Lower leg skin (tissue), 4 donors: ENCODE measurements at places on chromosomes 12 and 14. TPM values are rescaled to one million over a fixed set of nuclear protein-coding genes. Genes with fewer than 3 reads are reported as not detected.

Gene SLC10A1
- not detected for total RNA-seq

DNA sequence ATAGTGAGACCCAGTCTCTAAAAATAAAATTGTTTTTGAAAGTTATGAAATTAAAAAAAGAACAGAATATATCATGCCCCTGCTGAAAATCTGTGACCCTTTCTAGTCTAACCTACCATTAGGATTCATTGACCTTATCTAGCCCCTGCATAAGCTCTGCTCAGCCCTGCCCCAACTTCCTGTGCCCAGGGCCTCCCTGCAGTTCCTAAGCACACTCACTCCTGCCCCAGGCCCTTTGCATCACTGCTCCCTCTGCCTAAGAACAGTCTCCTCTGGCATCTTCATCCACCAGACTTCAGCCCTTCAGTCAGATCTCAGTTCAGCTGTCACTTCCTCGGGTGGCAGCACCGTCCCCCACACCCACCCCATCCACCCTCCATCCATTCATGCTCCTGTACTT lies 55.4 kb downstream of the SCARB1 start:
- DNase-seq, result no peak

Gene CCDC184
- not detected for total RNA-seq

Gene NTS
- not detected for total RNA-seq

Gene IL31
- not detected for total RNA-seq

DNA sequence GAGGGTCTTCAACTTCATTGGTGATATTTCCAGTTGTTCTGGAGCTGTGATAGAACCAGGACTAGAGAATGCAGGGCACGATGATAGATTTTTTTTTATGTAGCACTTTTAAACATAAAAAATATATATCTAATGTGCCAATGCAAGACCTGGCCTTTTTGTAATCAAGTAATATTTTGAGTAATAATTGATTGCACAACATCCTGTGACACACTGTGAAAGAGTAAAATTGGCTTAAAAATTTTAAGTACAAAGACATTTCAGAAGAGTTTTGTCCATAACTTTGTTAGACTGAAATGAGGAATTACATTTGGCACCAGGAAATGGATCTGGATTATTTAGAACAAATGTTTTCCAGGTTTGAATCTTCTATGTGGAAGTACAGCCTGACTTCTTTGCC lies 22.1 kb downstream of the PRKCH start:
- no peak for DNase-seq

GRCh38 chr14:30798961-30799360 lies 75.4 kb upstream of the COCH start:
- no peak for DNase-seq

DNA sequence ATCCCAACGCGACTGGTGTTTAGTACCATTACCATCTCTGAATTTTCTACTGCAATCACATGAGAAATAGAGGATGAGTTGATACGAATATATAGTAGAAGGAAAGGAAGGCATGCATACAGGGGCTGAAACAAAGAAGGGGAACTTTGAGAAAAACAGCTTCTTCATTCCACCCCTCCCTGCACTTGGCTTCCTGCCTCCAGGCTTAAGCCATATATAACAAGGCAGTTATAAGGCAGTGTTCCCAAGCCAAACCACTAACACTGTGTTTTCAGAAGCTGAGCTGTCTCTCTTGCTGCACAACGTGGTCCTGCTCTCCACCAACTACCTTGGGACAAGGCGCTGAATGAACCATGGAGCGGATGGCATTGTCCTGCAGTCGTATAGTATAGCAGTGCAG lies 11.0 kb downstream of the LETMD1 start:
- DNase-seq, result no peak

Gene ZC2HC1C
- total RNA-seq, result 0.76 TPM

DNA sequence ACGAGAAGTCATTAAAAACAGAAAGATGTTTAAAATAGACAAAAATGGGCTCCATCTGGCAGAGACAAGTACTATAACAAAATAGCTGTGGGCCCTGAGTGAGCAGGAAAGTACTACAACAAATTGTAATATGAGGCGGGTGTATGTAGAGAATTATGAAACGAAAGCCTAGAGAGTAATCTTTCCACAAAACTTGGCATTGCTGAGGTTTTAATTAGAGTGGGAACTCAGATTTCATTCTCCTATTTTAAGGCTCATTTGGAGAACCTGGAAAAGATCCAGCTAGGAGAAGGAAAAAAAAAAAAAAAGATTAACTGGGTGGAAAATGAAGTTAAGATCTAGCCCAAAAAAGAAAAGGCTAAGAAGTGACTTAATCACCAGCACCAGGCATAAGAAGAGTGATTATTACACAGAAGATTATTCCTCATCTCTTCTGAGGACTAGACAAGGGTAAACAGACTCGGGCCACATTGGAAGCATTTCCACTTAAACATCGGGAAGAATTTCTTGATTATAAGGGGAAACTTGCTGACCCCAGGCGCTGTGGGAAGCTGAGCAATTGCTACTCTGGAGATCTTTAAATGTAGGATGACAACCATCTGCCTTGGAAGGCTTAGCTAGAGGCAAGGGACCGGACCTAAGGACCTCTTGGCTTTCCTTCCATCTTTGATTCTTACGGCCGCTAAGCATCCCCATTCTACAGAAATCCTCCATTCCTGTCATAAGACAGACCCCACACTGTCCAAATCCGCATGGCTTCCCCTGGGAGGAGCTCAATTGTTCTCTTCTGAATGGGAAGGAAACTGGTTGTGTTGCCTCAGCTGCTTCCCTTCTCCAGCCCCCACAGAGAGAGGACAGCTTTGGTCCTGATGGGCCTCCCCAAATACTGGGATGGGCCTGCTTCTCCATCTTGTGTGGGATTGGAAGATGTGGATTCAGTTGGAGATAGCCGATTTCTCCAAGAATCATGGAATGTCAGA lies 40.6 kb downstream of the IGF1 start:
- DNase-seq, result no peak

DNA sequence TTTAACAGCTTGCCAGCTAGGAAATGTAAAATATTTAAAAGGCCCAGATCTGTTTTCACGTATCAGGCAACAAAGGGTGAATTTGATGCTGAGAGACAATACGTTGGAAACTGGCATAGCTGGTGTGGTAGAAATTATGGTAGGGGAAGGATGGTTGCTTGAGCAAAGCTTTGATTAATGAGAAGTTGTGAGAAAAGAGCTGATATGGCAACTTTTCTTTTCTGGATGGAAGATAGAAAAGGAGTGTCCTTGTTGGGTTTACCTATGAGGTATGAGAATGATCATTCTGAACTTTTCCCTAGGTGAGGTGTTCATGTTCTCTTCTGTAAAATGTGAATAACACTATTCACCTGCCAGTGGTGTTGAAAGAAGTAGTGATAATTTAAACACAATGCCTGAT lies 34.2 kb downstream of the ZNF641 start:
- DNase-seq, result no peak

GRCh38 chr14:95440951-95441350 lies 75.5 kb downstream of the SYNE3 start:
- DNase-seq, result no peak

GRCh38 chr12:109084425-109084824 lies 8.8 kb downstream of the ALKBH2 start:
- DNase-seq, result no peak

DNA sequence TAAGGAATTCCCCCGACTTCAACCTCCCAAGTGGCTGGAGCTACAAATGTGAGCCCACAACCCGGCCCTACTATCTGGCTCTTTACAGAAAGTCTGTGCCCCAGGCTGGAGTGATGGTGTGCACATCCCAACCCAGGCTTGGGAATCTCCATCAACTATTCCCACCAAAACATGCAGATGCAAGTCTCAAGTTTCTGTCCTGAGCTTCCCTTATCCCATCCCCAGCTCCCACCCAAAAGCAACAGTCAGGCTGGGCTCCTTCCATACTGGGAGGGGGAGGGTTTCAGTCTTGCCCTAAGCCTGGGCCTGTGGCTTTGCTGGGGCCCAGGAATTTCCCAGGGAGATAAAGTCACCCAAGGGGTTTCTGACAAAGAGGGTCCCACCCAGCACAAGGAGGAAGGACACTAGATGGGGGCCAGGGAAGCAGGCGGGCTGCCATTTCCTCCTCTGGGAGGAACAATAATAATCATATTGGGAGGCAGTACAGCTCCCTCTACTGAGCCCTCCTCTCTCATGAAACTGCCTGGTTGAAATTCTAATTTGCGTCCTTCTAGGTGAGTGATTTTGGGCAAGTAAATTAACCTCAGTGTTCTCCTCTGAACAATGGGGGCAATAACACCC lies 8.0 kb downstream of the SLC8B1 start:
- no peak for DNase-seq

Gene RNU4-1
- total RNA-seq, result under 0.01 TPM

Gene CCDC197
- not detected for total RNA-seq

GRCh38 chr12:11089246-11089645 lies 2.9 kb downstream of the TAS2R43 start:
- no peak for DNase-seq

Gene TDRD9
- 0.15 TPM for total RNA-seq

Gene TSPAN11
- 2.7 TPM for total RNA-seq

- DNase-seq, result no peak
Measured at GRCh38 chr12:105321125-105321524, 9.4 kb upstream of the C12orf75 start.

Gene SLC39A2
- total RNA-seq, result 49.8 TPM

GRCh38 chr12:121166356-121166755 lies 33.7 kb downstream of the P2RX7 start:
- DNase-seq, result no peak

GRCh38 chr12:110661337-110661972 lies 27.5 kb downstream of the HVCN1 start:
- peak; percentile 48 for DNase-seq

GRCh38 chr12:111605911-111606766 lies 7.0 kb upstream of the ATXN2 start:
- no peak for DNase-seq

- no peak for DNase-seq
Measured at GRCh38 chr14:54715811-54716210, 148.9 kb downstream of the SAMD4A start.

Gene RAB3IP
- total RNA-seq, result 30.0 TPM

- no peak for DNase-seq
Measured at GRCh38 chr14:52077256-52077979, 8.6 kb upstream of the NID2 start.

DNA sequence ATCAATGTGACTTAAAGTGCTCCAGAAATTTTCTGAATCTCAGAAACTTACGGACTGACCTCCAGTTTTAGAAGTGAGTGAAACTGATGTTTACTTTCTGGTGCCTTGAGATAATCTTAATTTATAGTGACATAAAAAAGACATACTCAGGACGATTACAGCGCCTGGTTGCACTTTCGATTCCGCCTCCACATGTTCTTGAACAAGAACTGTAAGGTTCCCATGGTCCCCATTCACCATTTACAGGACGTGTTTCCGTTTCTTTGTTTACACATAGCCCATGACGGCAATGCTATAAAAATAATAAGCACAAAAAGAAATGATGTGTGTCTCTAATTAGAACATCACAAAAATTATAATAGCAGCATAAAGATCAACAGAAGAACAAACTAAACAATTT lies 98.2 kb downstream of the ADAMTS20 start:
- DNase-seq, result no peak

DNA sequence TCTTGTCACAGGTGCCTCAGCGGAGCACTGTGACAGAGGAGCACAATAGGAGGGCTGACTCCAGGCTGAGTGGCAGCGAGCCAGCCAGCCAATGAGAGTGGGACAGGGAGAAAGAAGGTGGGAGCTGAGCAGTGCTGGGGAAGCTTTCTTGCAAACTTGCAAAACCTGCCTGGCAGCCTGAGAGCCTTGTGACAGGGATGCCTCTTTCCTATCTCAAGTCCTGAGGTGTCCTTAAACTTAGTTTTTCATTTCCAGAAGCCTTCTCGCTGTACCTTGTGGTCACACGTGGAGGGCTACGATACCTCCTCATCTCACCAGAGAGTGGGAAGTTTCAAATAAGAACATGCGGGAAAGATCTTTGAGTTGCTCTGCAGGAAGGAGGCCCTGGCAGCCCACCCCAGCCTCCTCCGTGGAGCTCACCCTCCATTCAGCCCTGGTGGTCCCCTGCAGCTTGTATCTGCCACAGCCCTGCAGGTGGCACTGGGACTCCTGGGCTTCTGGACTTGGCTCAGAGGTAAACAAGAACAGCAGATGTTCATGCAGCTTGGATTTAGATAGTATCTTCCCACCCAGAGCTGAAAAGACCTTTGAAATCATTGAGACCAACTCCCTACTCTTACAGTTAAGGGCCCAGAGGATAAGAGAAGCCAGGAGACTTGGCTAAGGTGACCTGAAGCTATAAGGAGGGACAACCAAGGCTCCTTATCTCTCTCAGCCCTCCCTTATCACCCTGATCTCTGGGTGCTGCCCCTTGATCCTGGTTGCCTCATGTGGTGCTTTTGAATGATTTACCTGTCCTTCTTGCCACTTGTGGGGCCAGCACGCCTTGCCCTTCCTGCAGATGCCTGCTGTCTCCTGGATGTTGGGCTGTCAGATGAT lies 153.5 kb upstream of the MAX start:
- DNase-seq, result peak; percentile 87

Gene PUS7L
- total RNA-seq, result 6.3 TPM

DNA sequence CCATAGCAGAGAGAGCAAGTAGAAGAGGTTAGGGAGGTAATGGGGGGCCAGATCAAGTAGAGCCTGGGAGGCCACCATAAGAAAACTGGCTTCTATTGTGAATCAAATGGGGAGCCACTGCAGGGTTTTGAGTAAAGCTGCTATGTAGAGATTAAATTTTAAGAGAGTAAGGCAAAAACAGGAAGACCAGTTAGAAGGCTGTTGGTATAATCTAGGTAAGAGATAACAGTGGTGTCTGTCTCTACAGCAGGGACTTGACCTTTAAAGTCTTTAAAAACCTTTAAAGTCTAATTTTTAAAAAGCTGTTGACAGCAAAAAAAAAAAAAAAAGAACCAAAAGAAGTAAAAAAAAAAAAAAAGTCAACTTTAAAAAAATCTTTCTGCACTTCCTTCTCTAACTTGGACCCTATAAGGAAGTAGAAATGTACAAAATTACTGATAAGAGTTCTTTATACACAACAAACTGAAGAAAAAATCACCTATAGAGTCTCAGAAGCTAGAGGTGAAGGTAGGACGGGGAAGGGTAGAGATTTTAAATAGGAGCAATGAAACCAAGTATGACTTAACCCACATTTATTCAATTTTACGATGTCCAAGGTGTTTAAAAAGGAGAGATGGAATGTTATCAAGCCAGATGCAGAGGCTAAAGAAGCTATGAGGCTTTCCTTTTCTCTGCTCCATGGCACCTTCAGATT lies 26.1 kb downstream of the SGPP1 start:
- DNase-seq, result no peak

Gene THTPA
- total RNA-seq, result 10.8 TPM

Gene DIP2B
- total RNA-seq, result 104 TPM

DNA sequence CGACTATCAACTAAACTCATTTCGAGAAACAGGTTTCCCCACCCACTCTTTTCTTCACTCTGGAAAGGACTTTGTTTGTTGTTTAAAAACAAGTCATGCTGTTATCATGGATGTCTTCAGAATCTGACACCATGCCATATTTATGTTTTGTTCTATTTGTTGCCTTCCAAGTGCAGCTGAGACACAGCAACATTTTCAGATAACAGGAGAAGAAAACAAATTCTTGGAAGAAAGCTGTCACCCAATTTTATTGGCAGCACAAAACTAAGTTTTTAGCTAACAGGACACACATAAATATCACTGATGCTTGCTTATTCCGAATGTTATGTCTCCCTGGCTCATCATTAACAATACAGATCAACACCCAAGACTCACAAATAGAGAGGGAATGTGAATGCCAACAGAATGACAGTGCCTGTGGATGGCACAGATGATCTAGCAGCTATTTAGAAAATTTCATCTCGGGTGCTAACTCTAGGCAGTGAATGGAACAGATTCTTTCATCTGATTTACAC lies 147.9 kb downstream of the RPS29 start:
- no peak for DNase-seq

- DNase-seq, result no peak
Measured at GRCh38 chr12:118190266-118190665, 54.3 kb downstream of the PEBP1 start.

Gene IFI27L1
- 13.9 TPM for total RNA-seq

Gene TMEM52B
- not detected for total RNA-seq
